Cerebellum (tissue), 4 donors: ENCODE measurements at places on chromosomes 12 and 14.

- no peak for DNase-seq
Measured at GRCh38 chr12:18467620-18468245, 206.4 kb downstream of the PIK3C2G start.

DNA sequence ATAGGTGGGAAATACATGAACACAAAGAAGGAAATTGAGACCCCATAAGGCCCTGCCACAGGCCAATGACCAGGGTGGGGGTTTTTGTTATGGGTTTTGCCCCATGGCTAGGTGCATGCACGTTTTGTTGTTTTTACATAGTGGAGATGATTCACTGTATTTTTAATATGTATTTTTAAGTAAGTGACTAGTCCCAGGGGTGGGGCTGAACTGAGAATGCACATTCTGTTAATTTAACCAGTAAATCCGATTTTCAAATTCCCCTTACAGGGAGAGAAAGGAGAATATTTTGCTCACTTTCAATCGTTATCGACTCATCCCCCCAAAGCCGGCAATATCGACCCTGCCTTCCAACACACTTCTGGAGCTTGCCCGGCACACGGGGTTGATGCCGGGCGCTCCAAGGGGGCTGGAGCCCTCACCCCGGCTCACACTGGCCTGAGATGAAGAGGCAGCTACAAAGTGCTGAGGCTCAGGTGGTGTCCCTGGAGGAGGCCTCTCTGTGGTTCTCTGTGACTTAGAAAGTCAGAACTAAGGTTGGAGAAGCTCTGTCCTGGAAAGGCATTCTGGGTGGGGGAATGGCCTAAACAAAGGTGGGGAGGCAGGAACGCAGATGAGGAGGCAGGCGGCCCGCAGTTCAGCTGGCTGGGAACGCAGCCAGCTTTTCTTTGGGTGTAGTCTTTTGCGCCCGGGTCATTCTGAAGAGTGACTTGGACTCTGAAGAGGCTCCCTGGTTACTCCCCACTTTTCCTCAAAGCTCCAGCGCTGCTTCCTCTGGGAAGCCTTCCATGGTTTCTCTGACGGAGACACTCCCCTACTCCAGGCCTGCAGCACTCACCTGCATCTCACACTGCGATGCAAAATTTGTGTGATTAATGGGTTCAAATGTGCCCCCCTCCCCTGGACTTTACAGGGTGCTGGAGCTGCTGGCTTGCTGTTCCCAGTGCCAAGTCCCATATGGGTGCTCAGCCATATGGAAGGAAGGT lies 50.7 kb upstream of the DLK1 start:
- no peak for DNase-seq

DNA sequence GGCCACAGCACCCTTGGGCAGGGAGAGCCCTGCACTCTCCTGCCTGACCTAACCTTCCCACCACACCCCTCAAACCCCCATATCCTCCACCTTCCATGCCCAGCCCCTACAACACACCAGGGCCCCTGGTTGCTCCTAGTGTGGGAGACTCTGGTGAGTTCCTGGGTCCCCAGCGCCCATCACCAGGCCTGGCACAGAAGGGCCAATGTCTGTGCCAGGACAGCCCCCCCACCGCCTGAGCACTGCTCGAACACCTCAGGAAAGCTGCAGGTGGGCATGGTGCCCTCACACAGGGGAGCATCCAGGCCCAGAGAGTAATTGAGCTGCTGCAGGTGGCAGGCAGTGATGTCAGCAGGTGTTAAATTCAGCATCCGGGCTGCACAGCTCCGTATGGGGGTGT lies 15.2 kb downstream of the ADCY6 start:
- DNase-seq = no peak

DNA sequence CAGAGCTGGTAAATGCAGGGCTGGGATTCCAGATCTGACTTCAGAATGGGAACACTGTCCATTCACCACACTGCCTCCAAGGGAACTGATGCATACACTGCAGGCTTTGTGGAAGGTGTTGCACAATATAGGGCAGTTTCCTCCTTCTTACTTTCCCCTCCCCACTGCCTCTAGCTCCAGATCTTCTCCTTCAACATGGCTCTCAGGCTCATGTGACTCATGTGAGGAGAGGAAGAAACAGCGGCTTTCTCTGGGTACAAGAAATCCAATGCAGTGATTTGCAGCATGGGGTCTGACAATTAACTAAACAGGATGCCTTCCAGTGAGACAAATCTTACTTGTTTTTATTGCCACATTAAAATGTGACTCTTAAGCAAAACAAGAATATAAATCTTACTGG lies 447.6 kb upstream of the CCDC196 start:
- DNase-seq = no peak

- no peak for DNase-seq
Measured at GRCh38 chr12:51295651-51296050, 25.4 kb upstream of the SMAGP start.

DNA sequence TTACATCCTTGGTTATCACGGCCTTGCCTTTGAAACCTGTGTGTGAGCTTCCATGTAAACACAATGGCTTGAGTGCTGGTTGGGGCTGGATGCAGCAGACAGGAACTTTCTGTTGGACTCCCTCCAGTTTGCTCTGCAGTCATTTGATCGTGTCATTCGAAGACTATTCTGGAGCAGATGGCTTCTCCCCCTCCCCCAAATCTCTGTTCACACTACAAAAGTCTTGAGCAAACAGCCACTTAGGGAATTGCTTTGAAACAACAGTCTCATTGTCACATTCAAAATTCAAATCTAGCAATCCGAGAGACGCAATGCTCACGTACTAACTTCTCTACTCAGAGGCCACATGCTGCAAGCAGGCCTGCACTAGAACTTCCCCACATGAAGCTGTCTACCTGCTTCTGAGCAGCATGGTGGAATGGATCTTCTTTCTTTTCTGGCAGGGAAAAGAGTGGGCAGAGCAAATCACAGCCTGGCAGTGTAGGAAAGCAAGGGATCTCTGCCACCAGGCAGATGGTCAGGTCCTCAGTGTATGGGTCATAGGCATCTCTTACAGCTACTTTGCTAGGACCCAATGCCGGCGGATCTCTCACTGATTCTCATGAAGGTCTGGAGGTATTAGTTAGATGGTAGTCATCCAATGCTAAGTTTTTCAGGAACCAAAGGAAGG lies 214.2 kb downstream of the PPM1H start:
- peak; percentile 59 for DNase-seq

GRCh38 chr14:84927096-84927827 lies 602.7 kb upstream of the FLRT2 start:
- no peak for DNase-seq

- DNase-seq = no peak
Measured at GRCh38 chr12:54031480-54031879, 1.4 kb upstream of the HOXC5 start.

DNA sequence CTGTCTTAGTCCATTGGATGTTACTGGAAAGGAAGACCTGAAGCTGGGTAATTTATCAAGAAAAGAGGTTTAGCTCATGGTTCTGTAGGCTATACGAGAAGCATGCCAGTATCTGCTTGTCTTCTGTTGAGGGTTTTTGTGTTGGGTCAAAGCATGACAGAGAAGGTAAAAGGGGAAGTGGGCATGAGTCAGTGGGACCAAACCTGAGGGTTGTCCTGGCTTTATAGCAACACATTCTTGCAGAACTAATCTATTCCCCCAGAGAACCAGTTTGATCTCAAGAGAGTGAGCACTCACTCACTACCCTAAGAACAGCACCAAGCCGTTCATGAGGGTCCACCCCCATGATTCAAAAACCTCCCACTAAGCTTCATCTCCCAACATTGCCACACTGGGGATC lies 19.0 kb upstream of the KRAS start:
- no peak for DNase-seq

GRCh38 chr12:125773033-125773640 lies 707.9 kb downstream of the AACS start:
- no peak for DNase-seq

DNA sequence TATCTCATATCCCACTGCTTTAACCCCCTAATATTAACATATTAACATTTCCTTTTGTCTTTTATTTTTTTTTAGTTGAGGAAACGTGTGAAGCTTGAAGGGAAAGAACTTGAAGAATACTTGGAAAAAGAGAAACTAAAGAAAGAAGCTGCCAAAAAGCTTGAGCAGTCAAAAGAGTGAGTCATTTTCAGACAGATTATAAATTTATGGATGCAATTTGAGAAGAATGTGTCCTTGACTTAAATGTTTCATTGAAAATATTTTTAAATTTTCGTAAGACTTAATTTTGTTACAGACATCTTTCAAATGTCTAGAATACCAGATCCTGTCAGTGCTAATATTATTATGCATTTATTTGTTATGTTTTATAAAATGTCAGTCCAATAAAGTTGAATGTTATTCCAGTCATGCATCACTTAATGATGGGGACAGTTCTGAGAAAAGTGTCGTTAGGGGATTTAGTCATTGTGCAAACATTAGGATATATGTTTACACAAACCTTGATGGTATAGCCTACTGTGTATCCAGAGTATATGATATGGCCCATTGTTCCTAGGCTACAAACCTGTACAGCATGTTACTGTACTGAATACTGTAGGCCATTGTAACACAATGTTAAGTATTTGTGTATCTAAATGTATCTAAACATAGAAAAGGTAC lies 32.6 kb downstream of the CPSF2 start:
- DNase-seq = no peak

DNA sequence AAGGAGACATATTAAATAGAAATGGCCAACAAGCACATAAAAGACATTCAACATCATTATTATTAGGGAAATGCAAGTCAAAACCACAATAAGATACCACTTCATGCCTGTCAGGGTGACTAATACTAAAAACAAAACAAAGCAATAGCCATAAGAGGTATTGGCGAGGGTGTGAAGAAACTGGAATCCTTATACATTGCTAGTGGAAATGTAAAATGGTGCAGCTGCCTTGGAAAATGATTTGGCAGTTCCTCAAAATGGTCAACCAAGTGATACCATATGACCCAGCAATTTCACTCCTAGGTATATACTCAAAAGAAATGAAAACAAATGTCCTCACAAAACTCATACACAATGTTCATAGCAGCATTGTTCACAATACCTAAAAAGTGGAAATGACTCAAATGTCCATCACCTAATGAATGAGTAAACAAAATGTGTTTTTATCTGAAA lies 27.0 kb downstream of the GPR135 start:
- DNase-seq = no peak

DNA sequence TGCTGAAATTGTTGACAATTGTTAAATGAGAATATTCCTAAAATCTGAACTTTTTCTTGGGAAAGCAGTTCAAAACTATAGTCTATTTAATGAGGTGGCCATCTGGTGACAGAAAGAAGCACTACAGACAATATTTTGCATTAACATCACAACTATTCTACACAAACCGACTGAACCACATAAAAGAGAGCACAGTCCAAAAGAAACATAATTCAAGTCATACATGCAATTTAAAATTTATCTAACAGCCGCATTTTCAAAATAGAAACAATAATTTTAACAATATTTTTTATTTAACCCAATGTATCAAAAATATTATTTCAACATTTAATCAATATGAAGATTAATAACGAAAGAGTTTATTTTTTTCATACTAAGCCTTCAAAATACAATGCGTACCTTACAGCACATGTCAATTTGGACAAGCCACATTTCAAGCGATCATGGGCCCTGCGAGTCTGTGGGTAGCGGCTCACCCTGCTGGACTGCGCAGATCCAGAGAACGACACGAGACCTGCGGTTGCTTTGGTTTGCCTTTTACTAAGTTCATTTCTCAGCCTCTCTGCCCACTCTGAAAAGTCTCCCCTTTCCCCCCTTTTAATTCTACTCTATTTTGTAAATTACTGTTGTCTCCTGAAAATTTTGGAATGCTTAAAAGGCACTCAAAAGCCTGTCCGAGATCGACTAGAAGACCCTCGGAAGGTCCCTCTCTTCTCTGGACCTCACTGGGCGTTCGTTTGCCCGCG lies 947 bp upstream of the LRRC9 start:
- DNase-seq = peak; percentile 58

- no peak for DNase-seq
Measured at GRCh38 chr12:130952171-130952954, 1.3 kb upstream of the ADGRD1 start.

DNA sequence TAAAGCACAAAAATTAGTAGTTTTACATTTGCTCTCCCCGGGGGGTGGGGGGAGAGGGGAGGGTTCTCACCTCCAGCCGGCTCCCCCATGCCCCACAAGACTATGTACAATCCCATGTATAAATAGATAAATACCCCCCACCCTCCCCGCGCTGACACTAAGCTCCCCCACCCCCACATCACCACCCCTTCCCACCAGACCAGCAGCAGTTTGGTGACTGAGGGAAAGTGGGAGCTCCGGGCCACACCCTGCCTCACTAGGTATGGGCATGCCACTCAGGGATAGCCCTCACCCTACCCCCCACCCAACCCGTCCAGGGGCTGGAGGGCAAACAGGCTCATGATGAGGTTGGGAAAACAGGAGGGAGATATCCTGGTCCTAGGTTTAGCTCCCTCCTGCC lies 1.9 kb upstream of the PRKAG1 start:
- DNase-seq = no peak

DNA sequence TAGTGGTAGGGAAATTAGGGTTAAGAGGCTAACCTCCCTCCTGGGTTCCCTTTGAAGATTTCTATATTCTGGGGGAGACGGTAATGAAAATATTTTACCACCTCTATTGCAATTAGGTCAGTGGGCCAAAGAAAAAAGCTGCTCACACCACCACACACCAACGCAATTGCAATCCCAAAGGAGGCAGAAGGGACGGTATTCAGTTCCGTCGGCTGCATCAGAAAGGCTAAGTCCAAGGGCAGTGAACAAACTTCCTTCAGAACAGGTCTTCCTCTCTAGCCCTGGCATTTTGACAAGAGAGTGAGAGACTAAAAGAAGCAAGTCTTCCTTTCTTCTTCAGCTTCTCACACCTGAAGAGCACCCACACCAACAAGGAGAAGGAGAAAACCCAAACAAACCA lies 51.2 kb downstream of the OTX2 start:
- DNase-seq = no peak

- peak; percentile 59 for DNase-seq
Measured at GRCh38 chr12:130335517-130336392, 1.9 kb upstream of the PIWIL1 start.

- DNase-seq = no peak
Measured at GRCh38 chr12:74129702-74130101, 407.9 kb upstream of the ATXN7L3B start.

DNA sequence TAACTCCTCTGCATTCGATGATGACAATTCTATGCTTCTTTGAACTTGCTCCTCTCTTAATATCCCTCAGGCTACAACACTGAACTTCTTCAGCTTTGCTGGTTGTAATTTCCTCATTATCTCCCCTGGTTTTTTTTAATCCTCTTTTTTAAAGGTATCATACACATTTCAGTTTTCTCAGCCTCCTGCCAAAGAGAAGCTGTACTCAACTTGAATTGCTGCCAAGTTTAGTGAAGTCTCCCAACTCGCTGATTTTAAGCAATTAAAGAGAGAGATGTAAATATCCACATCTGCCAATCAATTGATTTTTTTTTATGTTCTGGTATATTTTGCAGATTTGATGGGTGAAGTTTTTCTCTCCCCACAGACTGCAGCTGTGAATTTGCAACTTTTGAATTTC lies 817.8 kb downstream of the GALC start:
- no peak for DNase-seq
